ENCODE measurements at places on chromosomes 12 and 14.

DNA sequence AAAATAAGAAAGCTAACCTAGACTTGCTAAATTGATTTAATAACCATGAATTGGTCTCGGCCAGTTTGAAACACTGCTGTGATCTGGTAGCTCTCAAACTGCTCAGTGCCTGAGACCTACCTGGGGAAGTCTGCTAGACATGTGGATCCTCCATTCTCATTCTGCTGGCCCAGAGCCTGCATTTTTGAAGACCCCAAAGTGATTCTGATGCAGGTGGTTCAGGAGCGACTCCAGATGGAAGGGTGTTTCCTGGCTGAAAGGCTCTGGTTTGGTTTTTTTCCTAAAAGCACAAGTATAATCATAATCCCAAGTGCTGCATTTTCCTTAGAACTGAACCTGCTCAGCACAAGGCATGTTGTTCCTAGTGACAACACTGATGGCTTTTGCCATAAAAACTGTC lies 159.5 kb downstream of the ZNF664 start:
- DNase-seq, result no peak

- DNase-seq, result no peak
These were observed 349.8 kb downstream of the ZFP36L1 start for GRCh38 chr14:68442828-68443629.

- no peak for DNase-seq
These were observed 84.4 kb upstream of the HIF1A start for GRCh38 chr14:61610900-61611299.

GRCh38 chr12:83527810-83528209 lies 841.1 kb downstream of the TMTC2 start:
- no peak for DNase-seq

- DNase-seq, result no peak
These were observed 33.0 kb downstream of the SRRM4 start for GRCh38 chr12:119014368-119014767.

- no peak for DNase-seq
These were observed 2.6 kb upstream of the EVL start for GRCh38 chr14:100062590-100062989.

GRCh38 chr14:55125403-55125802 lies 3.6 kb upstream of the LGALS3 start:
- peak; percentile 61 for DNase-seq

- no peak for DNase-seq
These were observed 13.9 kb downstream of the ZDHHC17 start for GRCh38 chr12:76777765-76778216.

DNA sequence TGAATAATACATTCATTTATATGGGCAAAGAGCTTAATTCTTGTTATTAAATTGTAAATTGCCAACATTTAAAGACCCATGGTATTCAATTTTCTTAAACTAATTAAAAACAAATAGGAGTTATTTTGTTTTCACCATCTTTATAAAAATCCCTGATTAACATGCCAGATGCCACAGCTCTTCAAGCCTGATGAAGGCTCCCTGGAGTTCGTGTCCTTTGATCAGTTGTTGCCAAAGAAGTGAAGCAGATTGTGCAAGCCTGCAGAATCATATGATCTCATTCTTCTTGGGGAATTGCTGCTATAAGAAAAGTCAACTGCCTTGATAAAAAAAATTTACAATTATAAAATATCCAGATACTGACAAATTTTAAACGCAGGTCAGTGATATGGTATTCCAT lies 288.3 kb upstream of the PPFIA2 start:
- no peak for DNase-seq

GRCh38 chr12:91211866-91212265 lies 29.2 kb upstream of the DCN start:
- no peak for DNase-seq

Data from NCI-H1417 (cell line).